ENCODE measurements at places on chromosomes 7 and 10.

- no peak for DNase-seq
Observed at GRCh38 chr10:131242007-131242406, 69.5 kb downstream of the TCERG1L start.

DNA sequence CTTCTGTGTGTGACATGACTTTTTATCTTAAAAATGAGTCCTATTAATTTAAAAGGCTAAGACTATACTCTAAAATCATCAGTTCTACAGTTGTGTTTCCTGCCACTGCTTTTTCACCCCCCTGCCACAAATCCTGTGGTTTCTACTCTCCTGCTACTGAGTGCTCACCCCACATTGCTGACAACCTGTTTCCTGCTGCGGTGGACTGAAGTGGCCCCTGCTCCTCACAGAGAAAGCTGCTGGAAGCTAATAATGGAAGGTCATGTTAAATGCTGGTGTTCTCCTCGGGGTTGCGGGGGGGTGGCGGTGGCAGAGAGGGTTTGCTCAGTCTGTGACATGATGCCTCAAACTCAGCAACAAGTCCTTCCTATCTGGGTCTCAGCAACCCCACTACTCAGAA lies 113.2 kb upstream of the INHBA start:
- DNase-seq = no peak

GRCh38 chr10:132981173-132981555 lies 38.8 kb upstream of the CFAP46 start:
- no peak for DNase-seq

- no peak for DNase-seq
Observed at GRCh38 chr7:127114742-127115265, 137.9 kb downstream of the GRM8 start.

DNA sequence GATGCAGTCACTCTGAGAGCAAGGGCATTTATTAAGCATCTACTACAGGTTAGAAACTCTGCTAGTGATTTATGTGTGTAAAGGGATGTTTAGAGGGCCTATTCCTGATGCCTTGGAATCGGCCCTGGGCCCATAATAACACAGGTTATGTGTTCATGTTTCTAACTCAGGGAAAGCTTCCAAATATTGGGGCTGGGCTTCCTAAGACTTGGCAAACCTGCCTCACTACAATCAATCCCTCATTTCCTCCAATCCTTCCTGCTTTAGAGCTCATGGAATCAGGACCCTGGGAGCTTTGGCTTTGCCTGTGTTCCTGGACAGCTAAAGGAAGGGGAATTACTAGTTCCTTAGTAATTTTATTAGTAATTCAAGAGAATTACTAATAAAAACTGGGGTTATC lies 148.8 kb downstream of the HIBADH start:
- no peak for DNase-seq

- no peak for DNase-seq
Observed at GRCh38 chr10:3654496-3654895, 130.5 kb downstream of the KLF6 start.

DNA sequence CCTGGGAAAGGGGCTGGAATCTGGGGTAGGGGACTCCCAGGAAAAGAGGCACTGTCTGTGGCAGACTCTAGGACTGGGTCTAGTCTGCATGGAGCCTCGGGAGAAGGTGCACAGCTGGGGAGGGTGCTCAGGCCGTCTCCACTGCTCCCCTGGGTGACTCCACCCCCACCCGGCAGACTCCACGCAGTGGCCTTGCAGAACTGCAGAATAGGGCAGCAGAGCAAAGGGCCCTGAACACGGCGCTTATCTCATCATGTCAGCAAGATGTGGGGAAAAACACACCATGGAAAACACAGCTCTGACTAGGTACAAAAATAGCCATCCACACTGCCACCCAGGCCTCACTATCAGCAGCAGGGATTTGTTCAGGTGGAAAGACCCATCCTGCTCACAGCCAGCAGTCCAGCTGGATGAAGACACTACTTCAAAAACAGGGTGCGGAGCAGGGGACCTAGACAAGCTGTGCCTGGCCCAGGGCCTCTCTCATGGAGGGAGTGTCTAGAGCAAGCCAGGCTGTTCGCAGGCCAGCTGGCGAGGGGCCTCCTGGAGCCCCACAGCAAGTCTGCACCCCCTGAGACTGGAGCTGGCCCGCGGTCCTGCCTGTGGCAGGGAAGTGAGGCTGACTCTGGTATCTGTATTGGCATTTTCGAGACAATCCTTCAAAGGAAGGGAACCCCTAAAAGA lies 11.7 kb downstream of the MAT1A start:
- DNase-seq = no peak

- DNase-seq = no peak
Observed at GRCh38 chr10:72727130-72727529, 35.2 kb downstream of the MCU start.

- DNase-seq = no peak
Observed at GRCh38 chr10:103175580-103176285, 17.3 kb downstream of the NT5C2 start.

DNA sequence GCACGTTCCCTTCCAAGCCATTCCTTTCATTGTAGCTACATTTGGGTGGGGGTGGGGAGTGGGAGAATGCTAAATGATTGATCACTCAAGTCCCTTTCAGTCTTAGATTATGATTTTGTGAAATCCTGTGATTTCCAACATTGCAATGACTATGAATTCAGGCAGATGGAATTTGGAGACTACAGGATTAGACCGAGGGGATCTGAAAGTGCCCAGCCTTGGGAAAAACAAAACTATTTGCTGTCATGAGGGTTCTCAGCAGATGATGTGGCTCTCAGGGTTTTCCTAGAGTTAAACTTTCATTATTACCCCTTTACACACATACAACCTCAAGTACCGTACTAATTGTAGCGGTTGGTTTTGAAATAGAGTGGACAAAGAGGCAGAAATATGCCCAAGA lies 4.7 kb downstream of the MACROH2A2 start:
- DNase-seq = no peak

DNA sequence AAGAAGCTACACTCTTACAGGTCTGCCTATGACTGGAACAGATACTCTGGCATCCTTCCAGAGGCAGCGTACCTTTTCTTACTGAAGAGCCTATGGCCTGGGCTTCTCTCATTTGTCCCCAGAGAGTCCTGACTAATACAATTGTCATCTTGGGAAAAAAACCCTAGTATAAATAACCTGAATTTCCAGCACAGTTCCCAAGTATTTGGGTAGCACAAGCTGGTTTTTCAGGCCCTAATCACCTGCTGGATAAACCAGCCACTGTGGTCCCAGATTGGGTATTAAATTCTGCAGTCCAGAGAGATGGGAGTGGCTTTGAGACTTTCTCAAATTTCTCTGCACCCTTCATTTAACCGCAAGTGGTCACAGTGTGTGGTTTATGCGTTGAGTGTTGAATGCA lies 186.8 kb upstream of the NEBL start:
- DNase-seq = no peak

GRCh38 chr10:60896033-60896432 lies 48.0 kb downstream of the RHOBTB1 start:
- DNase-seq = no peak

DNA sequence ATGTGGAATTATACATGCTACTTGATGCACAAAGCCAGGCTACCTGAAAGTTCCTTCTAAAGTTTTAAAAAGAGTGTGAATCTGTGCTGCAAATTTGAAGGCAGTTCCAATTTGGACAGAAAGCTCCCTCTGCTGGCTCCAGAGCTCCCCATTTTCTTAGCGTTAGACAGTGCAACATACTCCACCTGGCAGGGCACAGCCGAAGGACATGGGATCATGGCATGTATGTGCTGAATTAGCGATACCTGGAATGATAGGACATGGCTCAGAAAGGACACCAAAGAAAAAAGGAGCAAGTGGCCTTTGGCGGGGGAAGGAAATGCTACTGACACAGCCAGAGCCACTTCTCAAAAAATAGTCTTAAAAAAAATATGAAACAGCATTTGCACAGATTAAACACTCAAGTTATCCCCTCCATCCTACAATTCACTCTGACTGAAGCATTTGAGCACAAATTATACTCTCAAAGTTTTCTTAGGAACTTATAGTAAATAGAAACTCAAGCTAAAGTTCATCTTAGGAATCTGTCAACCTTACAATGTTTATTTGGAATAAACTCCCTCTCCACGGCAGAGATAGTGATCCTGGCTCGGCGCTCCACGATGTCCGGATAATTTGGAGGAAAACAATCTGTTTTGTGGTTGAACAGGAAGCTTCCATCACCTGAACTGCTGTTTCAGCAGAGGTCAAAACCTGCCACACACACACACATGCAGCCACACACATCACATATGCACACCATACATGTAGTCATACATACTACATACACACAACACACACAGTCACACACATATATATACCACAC lies 80.0 kb downstream of the C7orf25 start:
- DNase-seq = peak; percentile 28

DNA sequence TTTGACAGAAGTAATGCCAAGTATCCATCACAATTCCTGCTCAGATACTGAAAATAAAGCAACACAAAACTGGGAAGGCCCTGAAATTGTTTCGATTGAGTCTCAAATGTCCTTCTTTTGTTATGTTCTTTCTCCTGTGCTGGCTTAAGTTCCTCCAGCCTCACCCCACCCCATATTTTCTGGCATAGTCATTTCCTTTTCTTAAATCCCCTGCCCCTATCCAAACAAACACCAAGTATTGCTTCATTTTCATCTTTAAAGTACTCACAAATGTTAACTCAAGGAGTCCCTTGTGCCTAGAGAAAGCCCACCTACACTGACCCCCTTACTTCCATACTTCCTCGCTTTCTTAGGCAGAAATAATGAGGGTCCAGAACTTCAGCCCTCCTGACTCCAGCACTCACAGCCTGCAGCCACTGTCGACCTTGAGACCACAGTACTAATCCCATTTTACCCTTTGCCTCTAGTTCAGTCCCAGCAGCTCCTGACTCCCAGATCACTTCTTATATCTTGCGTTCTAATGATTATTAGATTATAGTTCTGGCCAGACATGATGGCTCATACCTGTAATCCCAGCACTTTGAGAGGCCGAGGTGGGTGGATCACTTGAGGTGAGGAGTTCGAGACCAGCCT lies 73.2 kb upstream of the ST8SIA6 start:
- no peak for DNase-seq

GRCh38 chr10:99711129-99711719 lies 20.7 kb downstream of the COX15 start:
- peak; percentile 22 for DNase-seq

DNA sequence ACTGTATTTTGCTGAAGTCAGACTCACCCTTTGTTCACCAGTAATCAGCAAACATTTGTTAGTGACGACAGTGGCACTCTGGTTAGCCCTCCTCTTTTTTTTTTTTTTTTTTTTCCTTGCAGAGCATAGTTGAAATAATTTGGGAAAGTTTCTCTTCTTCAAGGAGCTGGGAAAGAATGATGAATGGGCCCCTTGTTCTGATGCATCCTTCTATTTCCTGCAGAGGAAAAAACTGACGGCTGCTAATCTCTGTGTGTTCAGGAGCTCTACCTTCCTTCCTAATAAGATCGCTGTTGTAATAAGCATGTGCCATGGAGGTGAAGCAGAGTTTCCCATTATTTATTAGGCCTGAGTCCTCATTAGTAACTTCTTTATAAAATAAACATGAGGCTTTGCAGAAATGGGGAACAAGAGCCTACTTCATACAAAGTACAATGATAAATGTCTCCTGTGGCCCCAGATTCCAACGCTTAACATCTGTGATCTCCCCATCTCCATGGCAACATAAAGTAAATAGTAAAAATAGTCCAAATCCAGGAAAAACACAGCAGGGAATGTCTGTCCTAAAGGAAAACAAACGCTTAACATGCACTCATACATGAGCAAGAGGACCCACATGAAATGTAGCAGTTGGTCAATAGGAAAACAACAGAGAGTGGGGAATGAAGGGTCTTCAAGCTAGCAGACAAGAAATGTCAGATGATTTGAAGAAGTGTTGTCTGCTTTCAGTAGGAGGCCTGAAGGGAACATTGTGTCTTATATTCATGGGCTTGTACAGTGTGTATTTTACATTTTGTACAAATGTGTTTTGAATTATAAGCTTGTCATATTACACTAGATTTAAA lies 59.1 kb upstream of the CALD1 start:
- peak; percentile 47 for DNase-seq

GRCh38 chr7:87495366-87495765 lies 19.9 kb upstream of the ABCB4 start:
- DNase-seq = no peak

DNA sequence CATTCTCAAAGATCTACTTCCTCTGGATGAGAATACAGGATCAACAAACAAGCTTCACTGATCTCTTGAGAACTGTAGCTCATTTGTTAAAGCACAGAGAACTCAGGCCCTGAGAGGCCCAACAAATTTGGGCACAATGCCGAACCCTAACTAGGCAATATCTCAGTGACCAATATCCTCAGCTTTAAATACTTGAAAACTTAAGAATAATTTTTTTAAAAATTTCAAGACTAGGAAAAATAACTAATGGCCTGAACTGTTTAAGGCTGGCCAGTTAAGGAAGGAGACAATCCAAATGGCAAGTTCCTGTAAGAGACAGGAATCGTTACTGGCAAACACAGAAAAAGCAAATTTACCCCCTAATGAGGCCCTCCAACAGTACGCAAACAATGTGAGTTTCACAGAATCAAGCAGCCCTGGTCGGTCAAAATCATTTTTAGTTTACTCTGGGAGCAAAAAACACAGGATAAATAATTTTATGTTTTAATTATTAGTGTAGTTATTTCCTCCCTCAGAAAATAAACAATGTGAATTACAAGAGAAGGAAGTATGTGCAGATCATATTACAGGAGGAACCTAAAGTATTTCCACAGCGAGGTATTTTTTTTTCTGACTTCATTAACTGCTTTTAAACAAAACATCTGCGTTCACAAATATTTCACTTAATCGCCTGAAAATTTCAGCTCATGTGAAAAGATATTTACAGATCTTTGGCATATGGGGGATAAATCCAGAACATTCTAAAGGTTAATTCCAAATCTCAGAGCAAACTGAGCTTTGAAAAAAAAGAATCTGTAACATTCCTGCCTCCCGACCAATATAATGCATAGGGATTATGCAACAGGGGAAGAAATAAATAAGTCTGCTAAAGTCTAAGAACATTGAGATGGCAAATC lies 39.5 kb downstream of the NT5C2 start:
- peak; percentile 11 for DNase-seq

GRCh38 chr10:91006001-91006751 lies 85.3 kb upstream of the ANKRD1 start:
- DNase-seq = peak; percentile 69

DNA sequence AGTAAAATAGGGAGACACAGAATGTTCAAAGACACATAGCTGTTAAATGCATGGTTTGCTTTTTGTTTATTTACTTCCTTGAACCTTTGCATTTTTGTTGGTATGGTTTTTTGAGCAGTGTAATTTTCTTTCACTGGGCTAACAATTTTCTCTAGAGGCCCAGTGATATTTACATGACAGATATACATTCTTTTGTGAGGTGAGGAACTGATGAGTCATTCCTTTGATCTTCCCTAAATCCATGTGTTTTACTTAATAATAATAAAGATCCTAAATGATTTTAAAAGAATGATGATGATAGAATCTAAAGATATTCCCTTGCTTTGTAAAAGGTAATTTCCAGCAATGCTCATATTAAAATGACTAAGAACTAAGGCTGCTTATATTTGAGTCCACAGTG lies 188.5 kb upstream of the ANK3 start:
- no peak for DNase-seq
